ENCODE measurements at places on chromosomes 6 and 20.
A peak's percentile ranks its signal among the peaks of the same experiment; 100 is the strongest.

- DNase-seq = no peak
Observed at GRCh38 chr6:154139892-154140291, 100.9 kb downstream of the OPRM1 start.

DNA sequence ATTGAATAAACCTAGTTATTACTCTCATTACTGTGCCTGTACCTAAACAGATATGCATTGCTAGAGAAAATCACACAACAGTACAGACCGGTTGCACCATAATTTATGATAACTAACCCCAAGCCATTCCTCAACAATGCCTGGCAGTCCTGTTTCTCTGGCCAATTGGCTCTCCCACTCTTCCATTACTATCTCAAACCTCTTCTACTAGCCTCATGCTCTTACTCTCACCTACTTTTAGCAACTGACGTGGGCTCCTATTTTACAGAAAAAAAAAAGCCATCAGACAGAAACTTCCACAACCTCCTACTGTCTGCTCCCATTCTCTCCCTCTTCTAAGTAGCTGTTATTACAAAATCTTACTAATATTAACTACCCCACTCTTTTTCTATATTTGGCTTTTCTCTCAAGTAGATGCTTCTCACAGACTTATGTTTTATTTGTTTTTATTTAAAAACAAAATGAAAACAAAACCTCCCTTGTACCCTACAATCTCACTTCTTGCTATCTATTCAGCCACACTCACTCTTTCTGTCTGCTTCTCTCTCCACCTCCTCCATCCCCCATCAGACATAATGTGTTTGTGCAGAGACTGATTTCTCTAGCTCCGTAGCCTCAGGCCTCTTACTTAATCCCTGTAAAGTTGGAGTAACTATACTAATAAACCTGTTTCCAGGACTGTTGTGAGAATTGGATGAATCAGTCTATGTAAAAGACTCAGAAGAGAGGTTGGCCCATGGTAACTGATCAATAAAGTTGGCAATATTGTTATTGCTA lies 9.1 kb downstream of the GOPC start:
- DNase-seq = no peak

DNA sequence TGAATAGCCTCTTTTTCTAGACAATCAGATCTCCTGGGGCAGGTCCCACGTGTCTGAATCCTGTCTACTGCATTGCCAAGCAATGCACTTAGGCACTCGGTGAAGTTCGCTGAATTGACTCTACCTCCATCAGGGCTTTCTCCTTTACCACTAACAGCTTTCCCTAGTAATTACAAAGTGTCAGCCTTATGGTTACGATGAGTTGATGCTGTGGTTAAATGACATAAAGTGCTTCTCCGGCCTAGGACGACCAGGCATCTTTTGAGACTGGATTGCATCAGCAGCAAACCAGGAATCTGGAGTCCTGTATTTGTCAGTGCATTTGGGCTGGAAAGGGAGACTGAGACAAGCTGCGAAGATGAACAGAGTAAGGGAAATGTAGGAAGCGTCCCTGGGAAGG lies 21.5 kb downstream of the NOX3 start:
- DNase-seq = no peak

DNA sequence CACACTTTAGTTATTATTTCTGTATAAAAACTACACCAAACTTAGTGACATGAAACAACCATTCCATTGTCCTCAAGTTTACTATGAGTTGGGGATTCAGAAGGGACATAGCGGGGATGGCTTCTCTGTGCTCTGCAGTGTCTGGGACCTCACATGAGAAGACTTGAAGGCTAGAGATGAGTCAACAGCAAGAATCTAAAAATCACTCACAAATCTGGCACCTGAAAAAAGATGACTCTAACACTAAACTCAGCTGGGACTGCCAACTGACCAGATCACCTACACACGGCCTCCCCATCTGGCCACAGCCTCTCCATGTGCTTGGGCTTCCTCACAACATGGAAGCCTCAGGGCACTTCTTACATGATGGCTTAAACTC lies 63.0 kb upstream of the EYA2 start:
- DNase-seq = no peak

DNA sequence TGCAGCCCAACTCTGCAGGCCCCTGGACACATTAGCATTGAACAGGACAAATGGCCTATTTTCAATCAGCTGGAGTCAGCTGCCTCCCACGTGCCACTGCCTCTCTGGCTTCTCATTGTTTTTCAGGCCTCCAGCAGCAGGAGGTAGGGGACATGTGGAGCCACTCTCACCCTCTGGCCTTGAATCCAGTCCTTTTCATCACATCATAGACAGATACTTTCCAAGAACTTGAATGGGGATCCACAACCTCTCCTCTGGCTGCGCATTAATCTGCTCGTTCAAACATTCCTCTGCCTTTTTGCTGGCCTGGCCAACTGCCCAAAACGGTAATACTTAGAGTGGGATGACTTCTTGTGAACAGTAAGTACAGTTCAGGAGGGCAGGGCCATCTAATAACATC lies 592.3 kb downstream of the PKHD1 start:
- DNase-seq = no peak

- DNase-seq = no peak
Observed at GRCh38 chr6:87257565-87257964, 64.8 kb upstream of the SMIM8 start.

DNA sequence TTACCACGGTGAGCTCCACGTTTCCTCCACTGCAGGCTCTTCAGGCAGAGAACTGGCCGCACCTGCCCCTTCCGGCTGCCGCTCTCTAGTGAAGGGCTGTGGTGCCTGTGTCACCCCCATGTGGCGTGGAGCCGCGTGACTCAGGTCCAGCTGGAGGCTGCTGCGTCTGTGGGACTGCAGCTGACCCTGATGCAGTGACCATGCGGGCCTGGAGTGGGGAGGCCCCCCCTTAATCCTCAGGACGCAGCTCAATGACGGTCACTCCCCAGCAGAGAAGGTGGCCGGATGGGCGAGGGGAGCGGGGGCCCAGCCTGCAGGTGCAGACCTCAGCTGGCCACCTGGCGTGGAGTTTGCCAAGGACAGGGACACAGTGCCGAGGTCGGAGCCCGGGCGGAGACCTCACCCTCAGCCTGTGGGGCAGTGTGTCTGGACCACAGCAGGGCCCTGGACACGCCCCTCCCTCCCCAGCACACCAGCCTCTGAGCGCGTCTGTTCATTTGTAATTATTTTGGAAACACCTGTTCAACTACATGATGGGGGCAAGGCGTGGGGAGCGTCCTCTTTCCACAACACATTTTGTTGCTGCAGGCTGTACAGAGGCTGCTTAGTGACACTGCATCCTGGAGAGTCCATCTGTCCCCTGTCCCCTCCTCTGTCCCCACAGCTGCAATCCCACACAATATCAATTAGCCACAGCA lies 10.7 kb downstream of the BHLHE23 start:
- DNase-seq = no peak

DNA sequence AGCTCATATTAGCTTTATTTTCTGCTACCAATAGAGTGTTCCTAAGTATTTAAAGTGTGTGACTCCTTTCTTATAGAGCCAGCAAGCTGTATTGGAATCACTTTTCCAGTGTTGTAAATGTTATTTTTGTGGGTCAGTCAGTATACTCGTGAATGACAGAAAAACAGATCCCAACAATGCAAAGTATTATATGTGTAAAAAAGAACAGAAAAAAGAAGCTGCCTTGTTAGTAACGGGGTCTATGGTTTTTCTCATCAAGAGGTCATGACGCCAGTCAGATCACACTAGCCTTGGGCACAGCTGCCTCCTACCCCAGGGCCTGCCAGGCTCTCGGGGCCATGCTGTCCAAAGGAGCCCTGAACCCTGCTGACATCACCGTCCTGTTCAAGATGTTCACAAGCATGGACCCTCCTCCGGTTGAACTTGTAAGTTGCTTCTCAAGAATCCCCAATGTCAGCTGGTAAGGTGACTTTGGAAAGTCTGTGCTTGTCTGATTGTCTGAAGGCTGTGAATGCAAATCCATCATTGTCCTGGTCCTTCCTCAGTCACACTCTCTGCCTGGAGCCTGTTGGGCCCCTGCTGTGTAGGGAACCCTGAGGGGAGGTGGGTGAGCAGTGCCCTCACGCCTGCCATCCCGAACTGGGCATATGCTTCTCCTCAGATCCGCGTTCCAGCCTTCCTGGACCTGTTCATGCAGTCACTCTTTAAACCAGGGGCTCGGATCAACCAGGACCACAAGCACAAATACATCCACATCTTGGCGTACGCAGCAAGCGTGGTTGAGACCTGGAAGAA lies 9.8 kb downstream of the NELFCD start:
- DNase-seq = no peak

DNA sequence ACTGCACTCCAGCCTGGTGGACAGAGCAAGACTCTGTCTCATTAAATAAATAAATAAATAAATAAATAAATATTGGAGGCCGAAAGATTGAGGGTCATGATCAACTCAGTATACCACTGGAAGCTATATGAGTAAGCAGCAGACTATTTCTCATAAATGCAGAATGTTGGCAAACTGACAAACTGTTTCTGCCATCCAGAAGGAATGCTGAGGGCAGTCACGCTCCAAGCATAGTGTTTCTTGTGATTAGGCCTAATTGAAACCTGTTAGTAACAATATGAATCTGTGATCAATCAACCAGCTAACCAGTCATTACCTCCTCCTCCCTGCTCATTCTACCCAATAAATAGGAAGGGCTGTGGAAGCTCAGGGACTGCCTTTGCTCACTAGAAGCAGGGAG lies 15.2 kb upstream of the KCNK15 start:
- DNase-seq = no peak

DNA sequence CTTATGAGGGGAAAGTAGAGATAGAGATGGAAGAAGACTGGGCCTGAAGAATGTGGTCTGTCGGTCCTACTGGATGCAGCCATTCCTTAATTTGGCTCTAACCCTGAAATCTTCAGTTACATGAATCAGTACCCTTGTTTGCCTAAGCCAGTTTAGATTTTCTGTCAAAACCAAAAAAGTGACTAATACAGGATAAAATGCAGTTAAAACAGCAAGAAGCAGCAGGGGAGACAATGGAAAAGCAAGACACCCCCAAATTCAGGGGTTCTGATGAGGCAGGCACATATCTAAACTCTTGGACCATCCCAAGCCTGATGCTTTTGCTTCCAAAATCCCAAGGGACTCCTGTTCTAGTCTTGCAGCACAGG lies 17.4 kb upstream of the UBE2V1 start:
- DNase-seq = no peak

- DNase-seq = no peak
Observed at GRCh38 chr20:62536871-62537401, 61.1 kb upstream of the GATA5 start.

DNA sequence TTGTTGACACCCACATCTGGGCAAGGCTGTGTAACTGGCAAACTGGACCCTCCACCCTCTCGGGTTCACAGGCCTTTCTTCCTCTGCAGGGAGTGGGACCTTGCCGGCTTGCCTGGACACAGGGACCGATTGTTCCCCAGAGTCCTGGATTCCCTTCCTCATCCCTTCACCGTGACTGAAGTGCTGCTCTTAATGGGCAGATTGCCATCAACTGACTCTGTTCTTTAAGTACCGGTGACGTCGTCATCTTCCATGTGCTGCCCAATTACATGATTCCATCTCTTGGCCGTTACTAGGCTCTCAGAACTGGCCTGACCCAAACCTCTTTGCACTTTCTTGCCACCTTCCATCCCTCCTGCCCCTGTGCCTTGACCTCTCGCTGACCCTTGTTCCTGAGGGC lies 85.4 kb downstream of the EYA4 start:
- DNase-seq = no peak

- DNase-seq = no peak
Observed at GRCh38 chr20:20365480-20366161, 2.3 kb upstream of the INSM1 start.

DNA sequence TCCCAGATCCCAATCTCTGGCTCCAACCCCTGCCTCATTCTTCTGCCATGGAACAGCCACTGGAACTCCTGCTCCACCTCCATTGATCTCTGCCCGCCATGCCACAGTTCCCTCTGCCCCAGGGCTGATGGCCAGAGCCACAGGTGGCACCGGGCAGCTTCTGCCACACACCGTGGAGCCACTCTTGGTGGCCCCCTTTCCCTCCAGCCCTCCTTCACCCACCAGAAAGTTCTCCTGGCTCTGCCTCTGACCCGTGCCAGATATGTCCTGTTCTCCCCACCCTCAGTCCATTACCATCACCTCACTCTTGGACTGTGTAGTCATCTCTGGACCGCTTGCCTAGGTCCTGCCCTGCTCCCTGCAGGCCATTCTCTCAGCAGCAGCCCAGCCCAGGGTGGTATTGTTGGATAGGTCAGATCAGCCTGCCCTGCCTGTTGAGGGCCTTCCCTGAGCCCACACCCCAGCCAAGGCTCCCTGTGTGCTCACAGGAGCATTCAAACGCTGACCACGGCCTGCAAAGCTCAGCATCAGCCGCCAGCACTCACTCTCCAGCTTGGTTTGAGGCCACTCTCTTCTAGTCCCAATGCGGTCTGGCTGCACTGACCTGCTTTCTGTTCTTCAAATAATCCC lies 16.8 kb upstream of the SYNDIG1 start:
- no peak for DNase-seq

- DNase-seq = no peak
Observed at GRCh38 chr6:56848105-56848504, 106.8 kb upstream of the BEND6 start.

DNA sequence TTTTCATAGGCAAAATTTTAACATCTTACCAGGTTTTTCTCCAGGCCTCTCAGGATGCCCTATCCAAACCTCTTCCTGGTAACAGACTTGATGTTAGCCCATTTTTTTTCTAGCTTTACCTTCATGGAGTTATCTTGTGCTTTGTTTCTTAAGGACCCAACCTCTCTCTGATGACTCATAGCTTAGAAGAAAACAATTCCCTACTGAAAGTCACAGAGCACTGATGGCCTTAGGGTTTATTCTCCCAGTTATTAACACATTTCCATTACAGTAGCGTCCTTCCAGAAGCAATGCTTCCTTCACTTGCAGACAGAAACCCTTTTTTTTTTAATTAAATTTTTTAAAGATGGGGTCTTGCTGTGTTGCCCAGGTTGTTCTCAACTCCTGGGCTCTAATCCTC lies 79.4 kb downstream of the IYD start:
- DNase-seq = no peak

DNA sequence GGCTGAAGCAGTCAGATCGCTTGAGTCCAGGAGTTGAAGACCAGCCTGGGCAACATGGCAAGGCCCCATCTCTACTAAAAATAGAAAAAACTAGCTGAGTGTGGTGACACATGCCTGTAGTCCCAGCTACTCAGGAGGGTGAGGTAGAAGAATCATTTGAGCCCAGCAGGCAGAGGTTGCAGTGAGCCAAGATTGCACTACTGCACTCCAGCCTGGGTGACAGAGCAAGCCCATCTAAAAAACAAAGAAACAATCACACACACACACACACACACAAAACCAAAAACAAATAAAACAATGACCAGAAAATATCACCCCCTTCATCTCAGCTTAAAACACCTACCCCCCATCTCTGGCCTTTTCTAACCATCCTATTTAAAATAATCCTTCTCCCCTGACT lies 68.0 kb downstream of the BTBD9 start:
- no peak for DNase-seq

- DNase-seq = no peak
Observed at GRCh38 chr6:111342913-111343312, 140.1 kb downstream of the REV3L start.

GRCh38 chr20:47663354-47664067 lies 121.8 kb downstream of the SULF2 start:
- peak; percentile 92 for DNase-seq
